Erythroblast (primary cell): ENCODE measurements at places on chromosomes 16 and 17.
A peak's percentile ranks its signal among the peaks of the same experiment; 100 is the strongest.

GRCh38 chr17:78751447-78752161 lies 30.5 kb downstream of the CYTH1 start:
- DNase-seq: no peak

DNA sequence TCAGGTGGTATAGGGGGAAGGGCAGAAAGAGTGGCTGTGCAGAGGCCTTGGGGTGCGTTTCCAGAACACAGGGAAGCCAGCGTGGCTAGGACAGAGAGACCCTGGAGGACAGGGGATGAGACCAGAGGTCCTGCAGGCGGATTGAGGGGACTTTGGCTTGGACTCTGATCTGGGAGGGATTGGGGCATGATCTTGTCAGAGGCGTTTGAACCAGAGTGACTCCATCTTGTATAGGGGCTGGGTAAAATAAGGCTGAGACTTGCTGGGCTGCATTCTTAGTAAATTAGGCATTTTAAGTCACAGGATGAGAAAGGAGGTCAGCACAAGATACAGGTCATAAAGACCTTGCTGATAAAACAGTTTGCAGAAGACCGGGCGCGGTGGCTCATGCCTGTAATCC lies 5.4 kb upstream of the NATD1 start:
- DNase-seq: no peak

GRCh38 chr16:75252946-75253911 lies 1.8 kb upstream of the BCAR1 start:
- no peak for DNase-seq

GRCh38 chr17:73887739-73888138 lies 243.5 kb upstream of the SDK2 start:
- no peak for DNase-seq

GRCh38 chr17:62601471-62601870 lies 26.0 kb upstream of the MRC2 start:
- DNase-seq: no peak

GRCh38 chr17:73838815-73839214 lies 194.6 kb upstream of the SDK2 start:
- DNase-seq: no peak

- no peak for DNase-seq
Observed at GRCh38 chr16:88449267-88449561, 3.9 kb upstream of the ZFPM1 start.

DNA sequence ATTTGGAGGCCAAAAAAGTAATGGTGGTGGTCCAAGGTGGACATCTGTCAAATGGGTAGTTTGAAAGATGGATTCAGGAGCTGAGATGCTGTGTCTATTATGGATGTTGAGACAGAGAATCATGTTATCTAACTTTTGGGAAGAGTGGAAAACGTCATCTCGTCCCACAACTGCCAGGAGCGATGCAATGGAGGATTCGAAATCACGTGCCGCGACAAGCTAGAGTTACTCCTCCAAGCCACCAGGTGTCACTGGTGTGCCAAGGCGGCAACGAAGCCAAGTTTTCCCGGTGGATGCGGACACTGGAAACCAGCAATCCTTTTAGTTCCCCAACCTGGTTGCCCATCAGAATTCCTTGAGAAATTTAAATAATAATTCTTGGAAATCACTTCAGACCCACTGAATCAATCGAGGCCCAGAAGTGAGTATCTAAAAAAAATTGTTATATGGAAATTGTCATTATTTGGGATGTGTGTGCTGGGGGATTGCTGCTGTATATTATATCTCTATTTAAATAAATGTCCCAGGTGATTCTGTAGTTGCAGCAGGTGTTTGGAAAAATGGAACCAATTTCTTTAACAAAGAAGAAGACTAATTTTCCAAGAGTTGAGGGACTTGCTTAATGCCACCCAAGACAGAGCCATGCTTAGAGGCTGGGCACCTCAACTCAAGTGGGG lies 206.1 kb downstream of the HAPSTR1 start:
- DNase-seq: peak; percentile 38

GRCh38 chr17:73474370-73474988 lies 162.7 kb upstream of the CDC42EP4 start:
- peak; percentile 99 for DNase-seq

GRCh38 chr16:65148804-65149203 lies 26.9 kb upstream of the CDH11 start:
- DNase-seq: no peak
